ENCODE measurements at places on chromosomes 12 and 14.

GRCh38 chr14:26934151-26934550 lies 336.3 kb upstream of the NOVA1 start:
- no peak for DNase-seq

DNA sequence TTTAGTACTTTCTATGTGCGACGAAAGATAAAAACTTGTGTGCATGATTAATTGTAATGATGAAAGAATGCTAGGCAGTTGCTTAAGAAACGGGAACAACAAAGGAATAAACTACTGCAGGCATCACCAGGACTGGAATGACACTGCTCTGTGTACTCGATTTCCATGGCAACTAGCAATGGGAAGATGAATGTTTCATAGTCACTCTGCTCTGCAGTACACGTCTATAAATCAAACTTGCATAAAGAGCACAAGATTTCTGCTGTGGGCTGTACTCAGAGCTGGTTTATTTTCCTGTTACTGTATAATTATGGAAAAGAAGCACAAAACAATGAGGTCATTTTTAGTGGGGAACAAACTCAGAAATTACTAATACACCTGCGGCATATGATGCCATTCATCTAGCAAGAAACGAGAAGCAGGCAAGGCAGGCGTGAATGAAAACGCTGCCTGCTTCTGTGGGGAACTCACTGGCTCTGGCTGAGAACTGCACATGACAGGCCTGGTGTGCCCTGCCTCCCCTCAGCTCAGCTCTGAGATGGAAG lies 41.8 kb downstream of the EFCAB11 start:
- no peak for DNase-seq

GRCh38 chr14:52596320-52596719 lies 43.7 kb downstream of the GPR137C start:
- DNase-seq: no peak

- no peak for DNase-seq
Observed at GRCh38 chr12:124381456-124382296, 86.8 kb downstream of the RFLNA start.
